Activated CD4-positive, alpha-beta T cell treated with anti-CD3 and anti-CD28 coated beads, Interleukin-2, amount 50 U/mL, for 48 hours (primary cell): ENCODE measurements at places on chromosomes 7 and 10.

DNA sequence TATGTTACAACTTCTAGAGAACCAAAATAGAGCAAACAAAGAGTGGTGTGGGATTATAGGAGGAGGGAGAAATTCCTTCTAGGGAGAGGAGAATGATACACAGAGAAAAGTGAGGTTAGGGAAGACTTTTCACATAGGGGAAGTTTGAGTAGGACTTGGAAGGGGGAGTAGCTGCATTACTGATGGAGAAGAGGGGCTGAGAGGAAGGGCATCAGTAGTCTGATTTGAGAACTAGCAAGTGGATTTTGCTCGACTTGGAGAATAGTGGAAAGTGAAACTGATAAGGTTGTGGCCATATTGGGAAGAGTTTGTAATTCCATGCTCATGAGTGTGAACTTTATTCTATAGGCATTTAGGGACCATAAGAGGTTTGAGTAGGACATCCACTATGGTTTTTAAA lies 6.1 kb downstream of the NRF1 start:
- DNase-seq, result no peak

DNA sequence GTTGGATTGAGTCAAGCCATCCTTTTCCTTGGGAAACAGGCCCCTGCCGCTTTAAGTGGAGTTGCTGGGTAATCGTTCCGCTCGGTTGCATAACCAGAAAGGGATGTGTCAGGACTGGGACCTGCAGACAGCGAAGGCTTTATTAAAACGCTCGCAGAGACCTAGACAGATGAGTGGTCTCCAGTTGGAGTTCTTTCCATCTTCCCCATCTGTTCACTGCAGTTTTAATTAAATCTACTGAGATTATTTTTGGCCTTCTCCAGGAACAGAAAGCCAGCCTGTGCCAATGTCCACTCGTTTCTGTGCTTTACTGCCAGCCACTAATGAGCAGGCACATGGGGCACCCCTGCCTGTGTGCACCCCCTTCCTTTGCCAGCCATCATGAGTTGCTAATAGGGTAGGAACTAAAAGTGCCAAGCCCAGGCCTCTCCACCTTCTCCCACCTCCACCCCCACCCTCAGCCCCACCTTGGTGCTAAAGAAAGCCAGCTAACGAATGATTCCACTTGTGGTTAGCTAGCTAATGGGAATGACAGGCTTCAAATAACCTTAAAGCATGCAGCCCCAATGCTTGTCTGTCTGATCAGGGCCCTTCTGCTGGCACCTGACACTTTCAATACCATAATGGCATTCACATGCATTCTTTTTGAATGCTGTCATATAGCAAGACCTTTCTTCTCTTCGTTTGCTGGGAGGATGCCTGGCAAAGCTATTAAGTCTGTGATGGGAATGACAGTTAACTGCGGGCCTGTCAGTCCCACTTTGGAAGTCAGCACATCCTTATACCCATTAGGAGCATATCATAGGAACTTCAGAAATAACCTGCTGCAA lies 556.8 kb upstream of the GALNT17 start:
- DNase-seq, result no peak

- no peak for DNase-seq
These were observed 133.7 kb upstream of the RSU1 start for GRCh38 chr10:16950656-16951601.

- no peak for DNase-seq
These were observed 219.2 kb upstream of the PPP2R2D start for GRCh38 chr10:131681656-131682055.

DNA sequence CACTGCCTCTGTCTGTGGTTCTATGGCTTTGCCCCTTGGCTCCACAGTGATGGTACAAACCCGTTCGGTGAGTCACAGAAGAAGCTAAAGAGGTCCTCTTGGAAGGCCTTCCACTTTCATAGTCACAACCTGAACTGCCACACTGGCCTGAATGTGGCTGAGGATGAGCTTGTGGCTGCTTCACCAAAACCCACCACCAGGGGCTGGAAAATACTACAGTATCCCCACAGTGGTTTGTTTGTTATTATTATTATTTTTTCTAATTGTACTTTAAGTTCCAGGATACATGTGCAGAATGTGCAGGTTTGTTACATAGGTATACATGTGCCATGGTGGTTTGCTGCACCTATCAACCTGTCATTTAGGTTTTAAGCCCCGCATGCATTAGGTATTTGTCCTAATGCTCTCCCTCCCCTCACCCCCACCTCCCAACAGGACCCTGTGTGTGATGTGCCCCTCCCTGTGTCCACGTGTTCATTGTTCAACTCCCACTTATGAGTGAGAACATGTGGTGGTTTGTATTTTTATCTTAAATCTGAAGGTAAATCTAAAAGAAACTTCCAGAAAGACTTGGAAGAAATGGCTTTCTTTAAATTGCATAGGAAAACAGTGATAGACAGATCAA lies 160.8 kb upstream of the NPSR1 start:
- no peak for DNase-seq

- no peak for DNase-seq
These were observed 173.5 kb downstream of the KCNMA1 start for GRCh38 chr10:77463967-77464745.

- DNase-seq, result no peak
These were observed 15.6 kb upstream of the TNRC18 start for GRCh38 chr7:5439209-5439571.

DNA sequence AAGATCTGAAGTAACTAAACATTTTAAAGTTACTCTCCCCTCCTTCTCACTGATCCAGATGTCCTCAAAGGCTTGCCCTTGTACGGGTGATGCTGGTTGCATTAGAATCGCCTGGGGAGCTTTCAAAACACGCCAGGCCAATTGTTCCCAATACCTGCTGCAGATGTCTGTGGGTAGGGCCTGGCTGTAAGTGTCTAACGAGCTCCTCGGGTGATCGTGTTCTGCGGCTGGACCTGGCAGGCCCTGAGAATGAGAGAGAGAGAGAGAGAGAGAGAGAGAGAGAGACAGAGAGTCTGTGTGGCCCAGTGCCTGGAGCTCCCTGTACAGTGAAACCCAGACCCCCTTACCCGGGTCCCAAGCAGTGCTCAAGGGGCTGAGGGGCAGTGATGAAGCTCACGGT lies 8.4 kb downstream of the COL13A1 start:
- no peak for DNase-seq

GRCh38 chr7:87456247-87456646 lies 19.2 kb downstream of the ABCB4 start:
- DNase-seq, result no peak

DNA sequence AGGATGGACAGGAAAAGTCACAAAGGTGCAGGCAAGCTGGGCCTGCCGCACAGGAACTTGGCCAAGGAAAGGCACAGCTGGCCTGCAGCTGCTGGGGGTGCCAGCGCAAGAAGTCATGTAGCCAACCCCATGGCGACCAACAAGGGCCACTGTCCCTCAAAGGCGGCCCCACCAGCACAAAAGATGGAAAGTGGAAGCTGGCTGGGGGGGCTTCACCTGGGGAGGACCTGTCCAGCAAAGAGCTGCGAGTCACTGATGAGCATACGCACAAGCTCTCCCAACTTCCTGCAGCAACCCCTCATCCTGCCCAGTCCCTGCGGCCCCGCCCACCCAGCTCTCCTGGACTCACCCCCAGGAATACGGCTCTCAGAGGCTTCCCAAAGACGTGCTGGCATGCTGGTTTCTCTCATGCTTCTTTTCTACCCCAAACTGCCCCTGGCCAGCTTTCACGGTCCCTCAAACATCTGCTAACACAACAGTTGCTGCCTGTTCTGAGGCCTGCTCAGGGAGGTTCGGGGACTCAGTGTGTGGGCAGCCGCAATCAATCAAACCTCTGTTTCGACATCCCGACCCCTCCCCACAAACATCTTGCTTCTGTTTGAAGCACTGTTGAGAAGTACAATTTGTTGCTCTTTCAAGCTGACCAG lies 67.6 kb downstream of the FAM53B start:
- no peak for DNase-seq

- DNase-seq, result no peak
These were observed 46.1 kb downstream of the SEPTIN7 start for GRCh38 chr7:35846816-35847412.

- DNase-seq, result no peak
These were observed 66.5 kb downstream of the ANK3 start for GRCh38 chr10:60323162-60323561.

DNA sequence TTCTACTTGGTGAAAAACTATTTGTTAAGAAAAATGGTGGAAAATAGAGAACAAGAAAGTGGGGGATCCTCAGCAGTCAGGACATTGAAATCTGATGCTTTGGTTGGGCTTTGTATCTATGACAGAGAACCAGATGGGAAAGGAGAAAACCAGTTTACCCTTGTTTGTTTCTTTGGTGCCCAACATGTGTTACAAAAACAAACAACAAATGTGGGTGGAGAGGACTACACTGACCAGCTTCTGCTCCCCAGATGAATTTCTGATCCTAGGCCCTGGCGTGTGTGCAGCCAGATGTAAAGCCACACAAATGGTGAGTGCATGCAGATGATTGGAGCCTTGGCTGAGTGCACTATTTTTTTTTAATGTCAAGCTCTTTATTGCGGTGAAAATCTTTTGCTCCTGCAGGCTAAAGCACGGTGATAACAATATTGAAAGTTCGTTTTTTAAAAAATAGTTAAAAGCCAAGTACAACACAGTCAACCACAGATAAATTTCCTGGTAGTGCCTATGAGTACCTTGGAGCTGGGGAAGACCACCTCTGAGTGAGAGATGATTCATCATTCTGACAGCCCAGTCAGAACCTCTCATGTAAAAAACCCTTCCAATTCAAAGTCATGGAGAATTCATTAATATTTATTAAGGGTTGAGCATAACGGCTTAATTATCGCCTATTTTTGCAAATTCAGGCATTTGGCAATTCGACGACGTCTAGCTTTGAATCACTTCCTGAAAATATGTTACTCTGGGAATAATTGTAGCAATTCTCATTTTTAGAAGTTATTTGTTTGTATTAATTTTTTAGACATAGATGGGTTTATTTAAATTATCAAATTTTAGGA lies 163.7 kb downstream of the AGMO start:
- DNase-seq, result no peak

DNA sequence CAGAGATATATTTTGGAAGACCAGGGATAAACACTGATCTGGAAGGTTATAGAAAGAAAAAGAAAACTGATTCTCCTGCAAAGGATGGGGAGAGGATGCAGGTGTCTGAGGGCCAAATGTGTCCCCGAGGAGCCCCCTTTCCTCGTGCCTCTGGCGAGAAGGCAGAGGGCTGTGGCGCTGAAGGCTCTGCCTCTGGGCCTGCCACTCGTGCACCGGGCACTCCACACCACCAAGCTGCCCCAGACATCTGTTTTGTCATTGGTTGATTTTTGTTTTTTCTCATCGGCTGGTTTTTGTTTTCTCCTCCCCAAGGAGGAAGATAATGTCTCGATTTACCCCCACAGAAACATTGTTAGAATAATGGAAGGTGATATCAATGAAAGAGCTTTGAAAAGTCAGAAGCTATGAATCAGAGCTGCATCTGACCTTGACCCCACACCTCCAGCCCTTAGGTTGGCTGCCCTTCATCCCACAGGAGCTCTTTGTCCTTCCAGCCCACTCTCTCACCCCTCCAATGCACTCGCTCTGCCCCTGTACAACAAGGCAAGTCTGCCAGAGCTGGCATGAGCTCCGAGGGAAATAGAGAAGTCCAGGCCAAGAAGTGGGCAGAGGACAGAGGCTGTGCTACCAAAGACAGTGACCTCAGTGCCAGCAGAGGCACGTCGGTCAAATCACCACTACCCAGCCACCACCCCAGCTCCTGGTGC lies 124.8 kb downstream of the TCERG1L start:
- no peak for DNase-seq

DNA sequence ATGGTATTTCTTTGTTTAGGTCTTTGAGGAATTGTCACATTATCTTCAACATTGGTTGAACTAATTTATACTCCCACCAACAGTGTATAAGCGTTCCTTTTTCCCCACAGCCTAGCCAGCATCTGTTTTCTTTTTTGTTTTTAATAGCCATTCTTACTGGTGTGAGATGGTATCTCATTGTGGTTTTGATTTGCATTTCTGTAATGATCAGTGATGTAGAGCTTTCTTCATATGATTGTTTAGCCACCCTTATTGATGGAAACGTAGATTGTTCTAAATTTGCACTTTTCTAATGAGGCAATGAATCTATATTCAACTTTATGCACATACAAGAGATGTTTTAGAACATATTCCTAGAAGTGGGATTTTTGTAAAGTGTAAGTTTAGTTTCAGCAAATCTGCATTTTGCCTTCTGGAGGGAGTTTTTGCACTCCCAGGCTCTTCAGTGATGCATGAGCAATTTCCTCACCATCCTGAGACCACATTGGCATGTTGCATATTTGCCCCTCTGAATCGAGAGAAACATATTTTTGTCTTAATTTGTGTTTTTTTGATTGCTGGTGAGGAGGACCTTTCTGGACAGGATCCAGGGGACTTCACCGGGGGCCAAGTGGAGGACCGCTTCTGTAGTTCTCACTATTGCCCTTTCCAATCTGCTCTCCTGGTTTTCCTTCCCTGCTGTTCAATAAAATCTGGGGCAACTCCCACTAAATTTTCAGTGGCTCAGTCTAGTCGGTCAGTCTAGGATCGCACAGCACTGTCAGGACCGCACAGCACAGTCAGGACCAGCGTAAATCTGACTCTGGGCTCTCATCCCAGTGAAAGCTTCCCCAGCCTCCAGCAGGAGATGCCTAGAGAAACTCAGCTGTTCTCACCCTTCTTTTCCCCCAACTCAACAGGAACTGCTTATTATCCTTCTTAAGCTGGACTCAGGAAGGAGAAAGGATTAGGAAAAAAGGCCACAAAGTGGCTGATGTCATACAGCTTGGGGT lies 157.0 kb downstream of the PTPN20 start:
- DNase-seq, result no peak

- DNase-seq, result no peak
These were observed 47.8 kb upstream of the SLF2 start for GRCh38 chr10:100864978-100865377.

DNA sequence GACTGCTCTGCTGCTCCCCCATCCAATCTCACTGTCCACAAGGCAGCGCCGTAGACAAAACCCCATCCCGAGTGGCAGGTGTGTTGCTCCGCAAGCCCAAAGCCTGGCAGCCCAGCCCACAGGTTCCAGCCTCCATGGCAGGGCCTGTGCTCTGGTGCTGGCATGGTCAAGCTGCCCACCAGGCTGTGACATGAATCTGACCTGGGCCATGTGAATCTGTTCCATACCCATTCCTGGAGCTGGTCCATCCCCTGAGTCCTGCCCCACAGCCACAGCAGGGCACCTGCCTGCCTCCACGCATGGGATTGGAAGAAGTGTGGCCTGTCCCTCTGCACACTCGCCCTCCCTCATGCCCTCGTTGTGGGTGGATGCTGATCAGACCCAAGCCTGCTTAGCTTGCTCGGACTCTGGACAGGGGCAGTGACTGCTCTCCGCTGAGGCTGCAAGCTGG lies 128.8 kb downstream of the PTPN20 start:
- no peak for DNase-seq

DNA sequence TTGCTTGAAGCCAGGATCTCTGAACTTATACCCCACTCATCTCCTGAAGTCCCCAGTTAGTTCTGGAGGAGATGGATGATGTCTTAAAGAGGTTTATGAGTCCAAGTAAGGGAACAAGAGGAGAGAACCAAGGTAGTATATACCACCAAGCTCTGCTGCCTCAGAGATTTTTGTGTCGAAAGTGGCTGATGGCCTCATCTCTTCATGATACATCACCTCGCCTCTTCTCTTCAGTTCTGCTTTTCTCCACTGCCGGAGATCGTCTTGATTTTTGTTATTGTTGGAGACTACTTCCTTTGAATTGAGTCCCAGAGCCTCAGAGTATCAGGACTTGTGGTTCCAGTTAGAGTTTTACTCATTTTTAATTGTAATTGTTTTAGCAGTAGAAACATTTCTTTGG lies 1.9 kb downstream of the VTI1A start:
- no peak for DNase-seq

GRCh38 chr7:41774966-41775365 lies 72.1 kb upstream of the INHBA start:
- no peak for DNase-seq

- peak; percentile 45 for DNase-seq
These were observed 94.0 kb downstream of the ADARB2 start for GRCh38 chr10:1643161-1643907.
